ENCODE measurements at places on chromosomes 1 and 21.

DNA sequence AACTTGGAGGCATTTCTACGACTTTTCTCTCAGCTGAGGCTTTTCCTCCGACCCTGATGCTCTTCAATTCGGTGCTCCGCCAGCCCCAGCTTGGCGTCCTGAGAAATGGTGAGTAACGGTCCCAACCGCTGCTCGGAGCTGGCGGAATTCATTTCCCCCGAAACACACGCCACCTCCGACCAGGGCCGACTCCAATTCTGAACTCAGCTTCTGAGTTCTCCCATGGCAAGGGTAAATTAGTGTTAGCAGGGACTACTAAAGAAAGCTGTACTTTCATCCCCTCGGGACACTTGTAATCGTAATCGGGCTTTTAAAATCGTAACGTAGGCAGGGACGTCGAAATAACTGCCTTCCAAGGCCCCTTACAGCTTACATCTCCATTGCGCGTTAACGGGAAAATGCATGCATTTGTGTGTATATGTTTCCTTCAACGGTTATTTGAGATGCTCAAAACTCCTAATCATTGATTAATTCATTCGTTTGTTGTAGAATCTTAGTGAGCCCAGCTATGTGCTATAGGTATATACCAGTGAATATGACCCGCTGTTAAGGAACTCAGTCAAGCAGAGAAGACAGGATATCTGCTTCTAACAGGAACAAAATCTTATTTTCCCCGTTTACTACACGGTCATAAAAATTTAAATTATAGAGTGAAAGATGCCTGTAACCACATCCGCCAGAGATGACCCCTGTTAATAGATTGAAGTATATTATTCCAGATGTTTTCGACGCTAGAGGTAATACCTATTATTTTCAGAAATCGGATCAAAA, 472 bp downstream of the DTL start:
- no peak for DNase-seq

- DNase-seq: no peak
Measured at GRCh38 chr1:8416881-8417280, 99.0 kb downstream of the SLC45A1 start.

DNA sequence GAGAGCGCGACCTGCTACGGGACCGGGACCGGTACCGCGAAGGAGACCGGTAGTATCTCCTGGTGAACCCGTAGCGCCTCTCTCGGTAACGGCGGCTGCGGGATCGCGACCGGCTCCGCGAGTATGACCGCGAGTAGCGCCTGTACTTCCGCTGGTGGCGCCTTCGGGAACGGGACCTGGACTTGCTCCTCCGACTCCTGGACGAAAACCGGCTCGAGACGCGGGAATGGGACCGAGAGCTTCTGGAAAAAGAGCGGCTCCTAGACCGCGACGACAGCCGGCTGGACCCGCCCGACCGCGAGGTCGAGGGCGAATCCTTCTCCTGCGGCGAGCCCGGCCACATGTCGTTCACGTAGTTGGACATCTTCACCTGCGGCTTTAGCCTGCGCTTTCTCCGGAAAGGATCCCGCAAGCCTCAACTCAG, 642 bp downstream of the RSRP1 start:
- DNase-seq: no peak

- DNase-seq: no peak
Measured at GRCh38 chr1:107273515-107273914, 132.7 kb downstream of the NTNG1 start.

- DNase-seq: no peak
Measured at GRCh38 chr1:64920941-64921589, 45.3 kb downstream of the JAK1 start.

DNA sequence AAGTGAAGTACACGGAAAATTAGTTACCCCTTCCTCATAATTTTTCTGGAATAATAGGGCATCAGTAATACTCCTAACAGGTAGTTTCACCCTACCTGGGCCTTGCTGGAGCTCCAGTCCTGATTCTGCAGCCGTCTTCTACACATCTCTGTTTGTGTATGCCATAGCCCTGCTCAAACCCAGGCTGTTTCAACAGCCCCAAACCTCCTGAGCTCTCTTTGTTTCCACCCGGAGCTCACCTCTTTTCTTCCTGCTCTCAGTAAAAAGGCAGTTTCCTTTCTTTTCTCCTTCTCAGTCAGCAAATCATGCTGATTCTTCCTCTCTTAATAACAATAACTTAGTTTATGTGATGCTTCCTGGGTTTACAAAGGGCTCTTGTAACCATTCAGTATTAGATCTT, 355.1 kb upstream of the RUNX1 start:
- DNase-seq: no peak

- no peak for DNase-seq
Measured at GRCh38 chr21:37412603-37413360, 46.2 kb downstream of the DYRK1A start.

DNA sequence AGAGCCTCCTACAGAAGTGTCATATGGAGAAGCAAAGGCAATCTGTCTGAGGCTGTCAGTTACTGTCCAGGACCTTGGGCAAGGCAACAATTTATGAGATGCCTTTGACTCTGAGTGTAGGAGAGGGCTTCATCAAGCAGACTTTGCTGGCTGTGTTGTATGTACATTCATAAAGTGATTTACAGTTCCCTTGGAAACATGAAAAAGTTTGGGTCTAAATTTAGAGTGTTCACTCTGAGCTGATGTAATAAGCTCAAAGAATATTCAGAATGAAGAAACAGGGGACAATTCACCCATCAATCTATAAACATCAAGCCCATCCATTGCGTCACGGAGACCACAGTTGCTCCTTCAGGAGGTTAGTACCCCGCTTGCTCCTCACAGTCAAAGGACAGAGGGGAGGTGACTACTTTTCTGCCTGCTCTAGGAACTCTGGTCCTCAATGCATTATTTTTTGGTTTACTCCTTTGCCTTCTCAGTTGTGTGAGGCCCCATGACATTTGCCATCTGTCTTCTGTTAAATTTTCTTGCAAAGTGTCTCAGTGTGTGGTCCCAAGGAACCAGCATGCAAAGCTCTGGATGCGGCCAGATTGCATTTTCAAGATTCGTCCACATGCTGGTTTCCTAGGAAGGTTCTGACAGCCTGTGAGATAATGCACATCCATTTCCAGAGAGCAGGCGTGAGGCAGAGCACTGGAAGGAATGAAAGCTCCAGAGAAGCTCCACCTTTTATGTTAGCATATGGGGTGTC, 241.1 kb upstream of the KIAA0040 start:
- no peak for DNase-seq

GRCh38 chr21:36835383-36835795, 131.1 kb downstream of the HLCS start:
- DNase-seq: no peak

DNA sequence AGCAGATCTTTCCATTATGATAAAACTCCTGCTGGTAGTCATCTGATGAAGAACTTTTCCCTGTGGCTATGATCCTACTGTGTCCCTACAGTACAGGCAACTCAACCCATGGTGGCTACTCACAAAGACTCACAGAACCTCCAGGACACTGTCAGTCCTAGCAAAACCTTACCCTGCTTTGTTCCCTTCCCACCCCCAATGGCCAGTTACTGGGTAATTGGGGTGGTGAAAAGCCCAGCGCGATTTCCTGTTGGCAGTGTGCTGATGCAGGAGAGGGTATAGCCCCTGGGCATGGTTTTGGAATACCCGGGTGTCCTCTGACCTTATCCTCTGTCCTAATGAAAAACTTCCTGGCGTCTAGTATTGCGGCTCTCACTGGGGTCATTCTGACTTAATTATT, 533 bp upstream of the RGL1 start:
- no peak for DNase-seq

DNA sequence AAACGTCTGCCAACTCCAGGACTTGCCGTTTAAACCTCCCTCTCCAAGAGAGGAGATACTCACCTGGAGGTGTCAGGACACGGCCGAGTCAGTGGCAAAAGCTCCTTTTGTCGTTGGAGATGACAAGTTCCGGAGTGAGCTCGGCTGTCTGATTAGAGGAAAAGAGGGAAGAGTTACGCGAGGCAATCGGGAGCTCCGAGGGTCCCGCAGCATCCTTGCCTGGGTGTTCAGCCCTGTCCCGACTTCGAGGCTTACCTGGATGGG, 497 bp downstream of the ID3 start:
- no peak for DNase-seq

DNA sequence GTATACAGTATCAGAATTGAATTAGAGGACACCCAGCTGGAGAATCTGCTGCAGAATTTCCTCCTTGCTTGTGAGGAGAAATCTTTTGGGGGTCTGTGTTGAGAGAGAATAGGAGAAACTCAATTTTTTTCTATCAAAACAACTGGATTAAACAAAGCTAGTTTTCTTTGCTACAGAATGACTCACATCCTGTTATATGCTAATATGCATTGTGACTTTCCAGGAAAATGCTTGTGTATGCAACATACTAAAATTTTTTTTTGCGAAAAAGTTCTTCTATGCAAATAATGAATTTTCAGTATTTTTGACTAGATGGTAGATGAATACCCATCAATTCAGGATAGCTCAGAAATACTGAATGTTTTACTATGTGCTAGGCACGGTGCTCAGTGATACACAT, 2.2 kb downstream of the VAMP4 start:
- no peak for DNase-seq

DNA sequence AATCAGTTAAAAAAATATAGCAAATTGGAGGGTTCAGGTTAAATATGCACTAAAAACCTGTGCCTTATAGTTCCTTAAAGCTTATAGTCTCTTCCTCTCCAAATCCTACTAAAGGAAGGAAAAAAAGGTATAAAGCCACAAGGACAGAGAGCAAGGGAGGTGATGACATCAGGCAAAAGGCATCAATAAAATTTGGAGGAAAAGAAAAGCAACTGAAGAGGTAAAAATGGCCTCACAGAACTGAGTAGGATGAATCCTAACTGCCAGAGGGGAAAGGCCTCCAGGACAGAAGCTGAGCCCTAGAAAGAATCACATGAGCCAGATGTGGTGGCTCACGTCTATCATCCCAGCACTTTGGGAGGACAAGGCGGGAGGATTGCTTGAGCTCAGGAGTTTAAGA, 8.1 kb downstream of the CCSAP start:
- DNase-seq: no peak

- DNase-seq: no peak
Measured at GRCh38 chr1:96387785-96388184, 333.8 kb upstream of the PTBP2 start.

- DNase-seq: no peak
Measured at GRCh38 chr1:68800182-68800581, 303.3 kb upstream of the DEPDC1 start.

GRCh38 chr1:33060579-33061083, 20.3 kb upstream of the AZIN2 start:
- peak; percentile 45 for DNase-seq

DNA sequence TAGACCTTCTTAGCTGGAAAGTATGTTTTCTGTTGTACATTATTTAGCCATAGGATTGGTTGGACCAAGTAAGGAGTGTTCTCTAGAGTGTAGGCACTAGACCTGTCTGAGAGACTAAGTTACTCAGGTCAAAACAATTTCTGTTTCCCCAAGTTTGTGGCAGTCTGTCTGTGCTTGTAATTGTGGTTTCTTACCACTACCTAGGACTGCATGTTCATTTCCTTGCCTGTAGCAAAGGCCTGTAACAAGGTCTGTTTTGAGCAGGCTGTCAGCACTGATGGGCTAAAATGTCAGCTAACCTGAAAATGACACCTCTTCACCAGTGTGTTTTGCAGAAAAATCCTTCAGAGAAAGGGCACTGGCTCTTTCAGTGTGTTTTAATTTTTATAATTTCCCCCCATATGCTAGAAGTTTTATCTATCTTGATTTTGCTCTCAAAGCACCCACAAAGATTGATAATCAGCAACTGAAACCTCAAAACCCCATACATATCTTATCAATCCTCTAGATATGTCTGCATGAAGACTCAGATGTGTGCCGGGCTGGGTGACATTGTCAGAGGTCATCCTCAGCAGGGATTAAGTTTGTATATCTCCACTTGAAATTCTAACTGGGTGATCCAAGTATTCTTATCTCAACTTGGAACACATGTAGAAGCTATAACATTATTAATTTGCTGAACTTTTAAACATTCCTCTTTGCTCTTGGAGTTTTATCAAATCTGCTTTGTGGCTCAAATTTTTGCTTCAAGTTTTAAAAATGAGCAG, 50.7 kb upstream of the ST6GALNAC3 start:
- no peak for DNase-seq

DNA sequence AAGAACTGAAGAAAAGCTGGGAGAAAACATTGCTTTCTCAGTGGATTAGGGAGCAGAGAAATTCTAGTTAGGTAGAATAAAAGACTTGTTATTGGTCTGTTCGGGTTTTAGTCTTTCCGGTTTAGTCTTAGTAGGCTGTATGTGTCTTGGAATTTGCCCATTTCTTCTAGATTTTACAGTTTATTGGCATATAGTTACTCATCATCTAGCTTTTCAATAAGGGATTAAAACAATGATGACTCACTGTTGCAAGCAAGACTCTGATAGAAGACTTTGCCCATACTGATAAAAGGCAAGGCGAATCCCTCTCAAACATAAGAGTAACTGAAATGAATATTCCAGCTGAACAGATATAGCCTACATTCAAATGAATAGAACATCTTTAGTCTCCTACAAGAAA, 62.3 kb downstream of the GPR137B start:
- no peak for DNase-seq

- no peak for DNase-seq
Measured at GRCh38 chr1:226568975-226569741, 20.6 kb downstream of the STUM start.

DNA sequence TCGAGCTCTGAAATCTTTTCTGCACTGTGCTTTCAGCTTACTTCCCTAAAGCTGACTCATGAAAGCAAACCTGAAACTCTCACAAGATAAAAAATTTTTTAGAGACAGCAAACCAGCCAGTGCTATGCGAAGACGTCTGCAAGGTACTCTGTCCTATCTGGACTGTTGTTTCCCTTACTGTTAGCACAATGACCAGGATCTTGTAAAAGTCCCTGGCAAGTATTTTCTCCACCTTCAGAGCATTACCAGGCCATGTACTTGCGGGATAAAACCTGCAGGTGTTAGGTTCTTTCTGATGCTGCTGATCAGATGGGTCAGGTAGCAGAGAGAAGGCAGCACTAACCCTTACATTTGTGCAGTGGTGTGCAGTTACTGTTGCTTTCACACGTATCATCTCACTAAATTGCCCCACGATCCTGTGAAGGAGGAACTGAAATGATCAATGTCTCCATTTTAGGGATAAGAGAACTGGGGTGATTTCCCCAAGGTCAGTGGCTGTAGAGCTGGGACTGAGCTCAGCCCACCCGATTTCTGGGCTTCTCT, 56.6 kb downstream of the PLXNA2 start:
- no peak for DNase-seq

GRCh38 chr1:101506541-101507164, 269.8 kb downstream of the S1PR1 start:
- no peak for DNase-seq

- DNase-seq: no peak
Measured at GRCh38 chr1:182139496-182139895, 78.0 kb upstream of the ZNF648 start.

DNA sequence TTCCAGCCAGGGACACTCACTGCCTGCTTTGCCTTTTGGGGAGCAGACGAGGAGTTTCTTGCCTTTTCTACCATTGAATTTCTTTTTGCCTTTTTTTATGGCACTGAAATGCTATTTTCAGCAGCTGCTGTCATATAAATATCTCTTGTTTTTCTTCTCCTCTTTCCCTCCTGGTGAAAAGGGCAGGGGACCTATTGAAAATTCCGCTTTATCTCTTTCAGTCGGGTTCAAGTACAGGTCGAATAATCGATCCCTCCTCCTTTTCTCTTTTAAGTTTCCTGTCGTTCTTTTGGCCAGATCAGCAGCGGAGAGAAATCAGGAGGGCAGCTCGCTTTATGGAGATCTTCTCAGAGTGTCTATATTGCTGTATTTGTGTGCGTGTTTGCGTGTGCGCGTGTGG, 67.4 kb upstream of the CASZ1 start:
- DNase-seq: no peak
